ENCODE measurements at places on chromosomes 2 and 18.

DNA sequence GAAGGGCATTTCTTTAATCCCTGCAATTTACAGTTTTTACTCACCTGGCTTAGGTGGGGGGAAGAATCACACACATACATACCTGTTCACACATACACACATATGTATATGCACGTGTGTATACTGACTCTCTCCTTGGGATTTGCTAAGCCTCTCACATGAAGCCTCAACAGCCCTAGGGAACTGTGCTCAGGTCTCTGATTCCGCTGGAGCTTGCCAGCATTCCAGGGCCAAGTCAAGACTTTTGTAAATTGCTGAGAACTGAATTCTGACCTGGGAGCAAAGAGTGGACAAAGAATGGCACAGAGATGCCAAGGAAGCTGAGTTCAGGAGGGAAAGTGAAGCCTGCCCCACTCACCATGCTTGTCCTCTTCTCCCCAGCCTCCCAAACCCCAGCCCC, 177.3 kb downstream of the TMEM247 start:
- DNase-seq, result no peak

DNA sequence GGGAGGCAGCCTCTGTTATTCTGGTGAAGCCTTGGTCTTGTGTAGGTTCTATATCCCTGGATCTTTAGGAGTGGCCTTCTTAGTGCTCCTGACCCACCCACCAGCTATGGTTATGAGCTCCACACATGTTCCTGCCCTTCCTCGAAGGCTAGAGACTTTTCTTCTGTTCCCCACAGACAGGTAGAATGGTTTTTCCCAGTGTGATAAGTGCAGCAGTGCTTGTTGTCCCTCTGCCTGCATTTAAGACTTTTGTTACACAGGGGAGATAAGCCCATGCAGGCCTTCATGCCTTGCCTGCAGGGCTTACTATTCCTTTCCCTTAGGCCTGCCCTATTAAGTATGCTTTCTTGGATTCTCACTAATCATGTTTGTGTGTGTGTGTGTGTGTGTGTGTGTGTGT, 48.4 kb upstream of the DSC1 start:
- DNase-seq, result no peak

- DNase-seq, result no peak
Observed at GRCh38 chr2:156689939-156690338, 253.8 kb downstream of the GPD2 start.

GRCh38 chr2:43224571-43225092, 1.8 kb downstream of the ZFP36L2 start:
- no peak for DNase-seq

- no peak for DNase-seq
Observed at GRCh38 chr2:160726046-160726445, 232.4 kb upstream of the RBMS1 start.

DNA sequence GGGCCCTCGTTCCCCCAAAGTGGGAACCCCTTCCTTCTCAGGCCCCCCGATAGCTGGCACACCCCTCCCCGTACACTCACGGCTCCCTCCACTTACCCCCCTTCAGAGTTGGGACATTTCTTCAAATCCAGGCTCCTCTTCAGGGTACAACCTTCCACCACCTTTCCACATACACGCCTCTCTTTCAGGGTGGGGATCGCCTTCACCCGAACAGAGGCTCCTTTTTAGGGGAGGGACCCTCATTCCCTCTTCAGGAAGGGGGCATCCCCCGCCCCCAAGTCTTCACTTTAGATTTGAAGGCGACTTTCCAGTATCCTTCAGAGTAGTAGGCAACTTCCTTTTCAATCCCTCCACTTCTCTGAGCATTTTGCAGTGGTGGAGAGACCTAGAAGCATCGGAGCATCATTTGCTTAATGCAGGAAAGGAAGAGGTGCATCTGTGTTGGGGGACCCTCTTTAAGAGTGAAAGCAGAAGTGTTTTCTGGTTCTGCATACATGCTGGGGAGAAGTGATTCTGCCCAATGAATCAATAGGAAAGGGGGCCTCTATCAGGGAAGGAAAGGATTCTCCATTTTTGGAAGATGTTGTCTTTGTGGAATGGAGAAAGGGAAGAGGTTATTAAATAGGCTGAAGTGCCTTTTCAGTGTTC, 845 bp downstream of the EML4 start:
- DNase-seq, result no peak

DNA sequence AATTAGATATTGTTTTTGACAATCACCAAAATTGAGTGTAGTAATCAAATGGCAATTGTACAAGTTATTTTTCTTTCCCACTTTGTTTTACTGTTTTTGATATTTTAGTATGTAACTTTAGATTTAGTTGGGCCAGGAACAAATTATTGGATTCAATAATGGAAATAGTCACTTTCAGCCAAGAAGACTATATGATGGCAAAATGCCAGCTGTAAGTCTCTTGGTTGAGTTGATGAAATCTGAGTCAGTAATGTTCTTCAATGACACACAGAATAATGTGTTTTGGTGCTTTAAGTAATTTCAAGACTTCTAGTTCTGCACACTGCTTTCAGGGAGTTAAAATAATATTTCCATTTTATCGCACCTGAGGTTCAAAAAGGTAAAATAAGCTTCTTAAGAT, 2022.0 kb upstream of the CELF4 start:
- no peak for DNase-seq

GRCh38 chr2:85656468-85656867, 11.5 kb downstream of the SFTPB start:
- peak; percentile 8 for DNase-seq

- DNase-seq, result no peak
Observed at GRCh38 chr2:166454006-166454595, 39.9 kb downstream of the SCN7A start.

DNA sequence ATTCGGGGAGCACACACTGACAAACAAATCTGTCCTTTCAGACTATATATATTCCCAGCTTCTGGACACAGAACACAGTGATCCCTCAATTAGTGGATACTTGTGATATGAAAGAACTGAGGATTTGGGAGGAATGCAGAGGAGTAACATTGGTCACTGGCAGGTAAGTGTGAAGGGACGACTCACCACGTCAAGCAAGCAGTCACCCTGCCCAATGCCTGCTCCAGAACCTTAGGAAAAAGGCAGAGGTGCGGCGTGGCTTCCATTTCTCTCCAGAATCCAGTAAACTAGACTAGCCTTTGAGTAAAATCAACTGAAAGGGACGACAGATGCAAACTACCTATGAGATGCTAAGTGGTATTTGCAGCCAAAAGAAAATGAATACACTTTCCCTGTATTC, 1.1 kb downstream of the CCDC93 start:
- no peak for DNase-seq

All from RCC 7860 (cell line).